ENCODE measurements at places on chromosomes 7 and 10. TPM values are rescaled to one million over a fixed set of nuclear protein-coding genes. Genes with fewer than 3 reads are reported as not detected.
A peak's percentile ranks its signal among the peaks of the same experiment; 100 is the strongest.

Gene ASZ1
- polyA plus RNA-seq = not detected

- no peak for DNase-seq
These were observed 104.6 kb upstream of the LSM8 start for GRCh38 chr7:118079369-118079768.

DNA sequence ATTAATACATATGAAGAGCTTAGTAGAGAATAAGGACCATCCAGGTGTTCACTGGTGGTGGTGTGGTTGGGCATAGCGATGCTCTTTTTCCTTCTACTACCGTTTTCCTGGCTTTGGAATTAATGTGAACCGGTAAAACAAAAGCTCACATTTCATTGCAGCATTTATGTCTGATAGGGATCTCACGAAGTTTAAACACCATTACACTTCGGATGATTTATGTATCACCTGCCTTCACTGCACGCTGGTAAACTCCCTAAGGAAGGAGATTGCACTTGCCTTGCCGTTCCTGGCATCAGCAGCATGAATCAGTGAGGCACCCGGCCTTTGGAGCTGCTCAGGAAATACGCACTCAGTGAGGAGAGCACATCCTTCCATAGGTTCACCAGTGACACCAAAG is 47.5 kb downstream of the WIPF3 start:
- DNase-seq = no peak

- DNase-seq = no peak
These were observed 137.9 kb downstream of the DNAJB6 start for GRCh38 chr7:157474685-157475084.

GRCh38 chr10:123470336-123470921 is 195.7 kb upstream of the GPR26 start:
- DNase-seq = no peak

Gene TET1
- polyA plus RNA-seq = 0.30 TPM

Gene MMRN2
- polyA plus RNA-seq = 1.0 TPM

DNA sequence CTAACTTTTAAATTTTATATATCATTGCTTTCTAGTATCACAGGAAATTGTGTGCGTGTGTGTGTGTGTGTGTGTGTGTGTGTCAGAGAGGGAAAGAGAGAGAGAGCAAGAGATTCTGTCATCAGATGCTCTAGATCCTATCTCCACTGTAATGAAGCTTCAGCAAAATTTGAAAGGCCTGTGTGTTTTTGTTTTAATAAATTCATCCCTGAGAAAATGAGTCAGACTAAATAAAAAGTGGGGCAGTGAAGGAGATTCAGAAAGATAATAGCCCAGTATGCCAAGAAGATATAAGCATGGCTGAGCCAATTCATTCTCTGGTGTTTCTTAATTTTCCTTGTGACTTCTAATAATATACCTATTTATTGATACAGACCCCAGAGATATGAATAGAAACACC is 184.2 kb upstream of the TMEM196 start:
- no peak for DNase-seq

GRCh38 chr10:15485684-15486316 is 114.7 kb upstream of the FAM171A1 start:
- no peak for DNase-seq

GRCh38 chr10:89206402-89207180 is 526 bp downstream of the CH25H start:
- DNase-seq = no peak

Gene EBF3
- polyA plus RNA-seq = not detected

GRCh38 chr7:37112876-37113275 is 335.8 kb downstream of the ELMO1 start:
- no peak for DNase-seq

- no peak for DNase-seq
These were observed 220.0 kb downstream of the KIF20B start for GRCh38 chr10:89921403-89921802.

Gene HOXA11
- not detected for polyA plus RNA-seq

DNA sequence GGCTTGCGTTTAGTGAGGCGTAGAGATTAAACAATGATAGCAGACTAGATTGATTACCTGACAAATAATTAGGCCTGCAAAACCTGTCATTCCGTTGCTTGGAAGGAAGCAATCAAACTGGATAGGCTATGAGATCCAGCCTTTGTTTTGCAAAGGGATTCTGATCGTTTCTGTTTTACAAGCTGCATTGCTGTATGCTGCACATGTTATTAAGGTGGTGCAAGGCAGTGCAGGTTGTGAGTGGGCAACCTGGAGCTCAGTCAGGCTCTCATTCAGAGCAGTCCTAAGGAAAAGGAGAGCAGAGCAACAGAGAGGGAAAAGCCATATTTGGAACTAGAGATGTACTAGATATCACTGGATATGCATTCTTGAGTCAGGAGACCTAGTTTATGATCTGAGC is 6.9 kb upstream of the NOBOX start:
- DNase-seq = no peak

- DNase-seq = no peak
These were observed 35.5 kb upstream of the KCNMA1 start for GRCh38 chr10:77673101-77673500.

DNA sequence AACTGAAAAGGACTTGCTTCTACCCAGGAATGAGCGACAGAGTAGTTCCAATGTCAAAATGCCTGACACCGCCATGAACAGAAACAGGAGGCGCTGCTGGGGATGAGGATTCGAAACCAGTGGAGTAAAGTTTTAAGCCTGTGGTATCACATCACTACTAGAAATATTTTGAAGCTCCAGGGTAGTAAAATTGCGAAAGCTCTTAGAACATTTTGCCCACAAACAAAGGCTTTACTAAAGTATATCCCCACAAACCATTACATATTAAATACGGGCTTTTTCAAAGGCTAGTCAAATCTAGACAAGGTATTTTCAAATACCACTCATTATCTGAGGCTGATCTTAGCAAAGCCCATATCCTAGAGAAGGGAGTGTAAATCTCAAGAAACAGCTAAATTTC is 2.4 kb downstream of the PRDX3 start:
- no peak for DNase-seq

DNA sequence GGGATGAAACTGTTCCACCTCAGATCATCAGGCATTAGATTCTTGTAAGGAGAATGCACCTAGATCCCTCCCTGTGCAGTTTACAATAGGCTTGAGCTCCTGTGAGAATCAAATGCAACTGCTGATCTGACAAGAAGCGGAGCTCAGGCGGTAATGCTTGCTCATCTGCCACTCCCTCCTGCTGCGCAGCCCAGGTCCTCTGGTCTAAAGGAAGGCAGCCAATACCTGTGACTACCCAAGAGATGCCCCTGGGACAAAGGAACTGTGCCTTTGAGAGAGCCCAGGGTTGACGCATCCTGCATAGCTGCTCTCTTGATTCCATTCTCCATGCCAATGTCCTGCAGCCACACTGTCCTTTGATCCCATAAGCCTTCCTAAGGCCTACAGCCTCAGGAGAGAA is 73.1 kb downstream of the ADCYAP1R1 start:
- DNase-seq = no peak

Gene TRIM24
- polyA plus RNA-seq = 3.7 TPM

- DNase-seq = no peak
These were observed 177.6 kb downstream of the PRKAG2 start for GRCh38 chr7:151699147-151699927.

Gene ZNF33B
- polyA plus RNA-seq = 15.5 TPM

DNA sequence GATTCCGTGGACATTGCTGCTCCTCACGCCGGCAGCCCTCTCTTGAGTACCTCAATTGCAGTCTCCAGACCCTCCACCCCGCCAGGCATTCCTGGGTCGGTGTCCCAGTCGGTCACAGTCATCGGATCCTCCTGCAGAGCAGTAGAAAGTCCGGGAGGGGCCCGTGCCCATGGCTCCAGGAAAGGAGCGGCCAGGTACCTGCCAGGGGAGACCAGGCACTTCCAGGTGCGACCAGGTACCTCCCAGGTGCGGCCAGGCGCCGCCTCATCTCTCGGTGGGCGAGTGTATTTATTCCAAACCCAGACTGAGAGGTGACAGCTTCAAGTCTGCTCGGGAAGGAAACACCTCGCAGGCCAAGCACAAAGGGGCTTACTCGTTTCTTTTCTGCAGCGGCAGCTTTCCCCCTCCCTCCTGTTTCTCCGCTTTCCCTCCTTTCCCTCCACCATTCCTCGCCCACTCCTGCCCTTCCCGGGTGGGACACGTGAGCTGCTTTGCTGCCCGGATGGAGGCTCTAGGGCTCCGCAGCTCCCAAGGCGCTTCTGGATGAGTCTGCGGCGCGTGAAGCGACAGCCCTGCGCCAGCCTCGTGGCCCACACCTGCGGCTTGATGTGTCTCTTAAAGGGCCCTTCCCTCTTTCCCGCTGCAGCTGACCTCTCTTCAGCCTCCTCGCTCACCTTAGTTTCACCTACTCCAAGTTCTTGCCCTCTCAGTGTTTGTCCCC is 39.4 kb upstream of the AGK start:
- peak; percentile 17 for DNase-seq

- no peak for DNase-seq
These were observed 52.6 kb upstream of the TMEM106B start for GRCh38 chr7:12158334-12159060.

DNA sequence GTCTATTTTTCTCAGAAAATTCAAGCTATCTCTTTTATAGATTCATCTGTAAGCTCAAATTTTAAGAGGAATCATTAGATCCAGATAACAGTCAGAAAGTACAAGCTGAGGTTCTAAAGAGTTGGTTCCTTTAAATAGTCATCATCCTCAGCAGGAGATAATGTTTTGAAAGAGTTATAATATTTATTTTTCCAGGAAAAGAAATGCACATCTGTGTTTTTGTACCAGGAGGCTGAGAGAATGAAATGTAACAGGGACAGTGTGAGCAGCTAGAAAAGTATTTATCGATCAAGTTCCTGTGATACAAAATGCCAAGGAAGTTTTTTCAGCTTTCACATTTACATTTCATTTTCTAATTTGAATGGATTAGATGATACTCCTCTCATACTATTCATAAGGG is 120.2 kb upstream of the LRRTM3 start:
- DNase-seq = no peak

- DNase-seq = no peak
These were observed 176.5 kb downstream of the TNS3 start for GRCh38 chr7:47405286-47405904.

- DNase-seq = no peak
These were observed 30.5 kb upstream of the CPXM2 start for GRCh38 chr10:123922126-123922525.

DNA sequence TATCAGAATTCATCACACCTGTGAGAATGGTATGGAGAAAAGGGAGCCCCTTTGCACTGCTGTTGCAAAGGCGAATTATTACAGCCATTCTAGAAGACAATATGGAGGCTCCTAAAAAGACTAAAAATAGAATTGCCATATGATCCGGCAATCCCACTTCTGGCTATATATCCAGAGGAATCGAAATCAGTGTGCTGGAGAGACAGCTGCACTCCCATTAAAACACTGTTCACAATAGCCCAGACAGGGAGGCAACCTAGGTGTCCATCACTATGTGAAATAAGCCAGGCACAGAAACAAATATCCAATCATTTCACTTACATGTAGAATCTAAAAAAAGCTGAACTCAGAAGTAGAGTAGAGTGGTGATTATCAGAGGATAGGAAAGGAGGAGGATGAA is 26.0 kb upstream of the GJD4 start:
- DNase-seq = no peak

Gene FBXL13
- polyA plus RNA-seq = 0.22 TPM

- no peak for DNase-seq
These were observed 15.8 kb upstream of the ACTA2 start for GRCh38 chr10:88968391-88968790.

Gene POM121C
- 37.8 TPM for polyA plus RNA-seq

DNA sequence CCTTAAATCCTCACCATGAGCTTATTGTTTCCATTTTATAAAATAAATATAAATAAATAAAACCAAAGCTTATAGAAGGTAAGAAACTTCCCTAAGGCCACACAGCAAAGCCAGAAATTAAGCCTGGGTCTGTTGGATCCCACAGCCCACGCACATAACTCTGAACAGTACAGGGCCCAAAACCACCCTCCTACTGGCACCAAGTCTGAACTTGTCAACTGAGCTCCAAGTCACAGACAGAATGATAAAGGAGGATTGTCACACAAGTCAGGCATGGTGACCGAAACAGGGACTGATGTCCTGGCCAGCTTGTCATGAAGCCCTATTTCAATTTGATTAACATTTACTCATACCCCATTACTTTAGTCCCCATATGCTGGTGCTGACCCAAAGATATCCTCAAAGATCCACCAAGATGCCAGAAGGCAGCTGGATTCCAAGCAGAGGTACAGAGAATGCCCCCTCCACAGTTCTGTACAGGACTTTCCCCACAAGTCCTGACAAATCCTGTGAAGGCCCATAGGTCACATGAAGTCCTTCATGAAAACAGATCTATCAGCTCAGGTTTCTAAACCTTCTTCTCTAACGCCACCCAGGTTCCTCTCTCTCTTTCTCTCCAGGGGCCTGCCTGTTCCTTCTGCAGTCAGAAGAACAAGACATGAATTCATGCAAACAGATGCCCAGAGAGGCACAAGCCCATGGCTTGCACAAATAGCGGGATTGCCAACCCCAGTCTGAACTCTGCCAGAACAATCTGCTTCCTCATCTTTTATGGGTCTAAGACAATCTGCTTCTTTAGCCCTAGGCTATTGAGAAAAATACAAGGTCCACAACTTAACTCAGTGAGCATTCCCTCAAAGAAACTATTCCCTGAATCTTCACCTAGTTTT is 60.9 kb downstream of the GLI3 start:
- no peak for DNase-seq

GRCh38 chr7:91435381-91436059 is 171.3 kb downstream of the FZD1 start:
- DNase-seq = no peak

GRCh38 chr7:36158321-36158605 is 5.2 kb downstream of the EEPD1 start:
- DNase-seq = no peak

DNA sequence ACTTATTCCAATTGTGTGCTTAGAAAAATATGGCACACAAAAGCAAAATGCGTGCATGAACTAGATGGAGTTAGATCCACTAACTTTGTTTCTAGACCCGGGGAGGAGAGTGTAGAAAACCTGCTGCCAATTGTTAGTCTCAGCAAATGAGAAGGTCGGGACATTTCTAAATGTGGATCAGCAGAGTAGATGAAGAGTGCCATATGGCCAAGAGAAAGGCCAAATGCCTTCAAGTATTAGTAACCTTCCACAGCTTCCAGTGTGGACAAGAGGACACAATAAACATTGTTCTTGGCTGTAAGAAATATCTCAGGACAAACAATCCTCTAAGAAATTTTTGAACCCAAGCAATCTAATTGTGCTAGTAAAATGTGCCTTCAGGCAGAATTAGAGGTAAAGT is 690.3 kb downstream of the REEP3 start:
- no peak for DNase-seq

Gene GALNT17
- polyA plus RNA-seq = not detected

DNA sequence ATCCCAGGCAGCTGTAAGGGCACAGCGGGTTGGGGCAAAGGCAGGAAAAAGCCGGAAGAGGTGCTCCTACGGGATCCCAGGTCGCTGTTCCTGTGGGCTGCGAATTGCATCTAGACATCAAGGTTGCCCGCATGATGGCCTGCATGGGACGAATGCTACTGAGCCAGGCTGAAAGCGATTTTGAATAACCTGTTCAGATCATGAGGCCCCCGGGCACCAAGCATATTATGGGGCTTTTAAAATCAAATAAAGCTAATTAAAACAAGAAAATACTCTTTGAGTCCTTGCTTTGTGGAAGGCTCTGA is 37.1 kb downstream of the CAMK2B start:
- no peak for DNase-seq

Gene SYT15B
- 0.04 TPM for polyA plus RNA-seq
